ENCODE measurements at places on chromosomes 12 and 14.

- DNase-seq = no peak
Measured at GRCh38 chr14:71606064-71606463, 326.2 kb upstream of the RGS6 start.

GRCh38 chr14:55180434-55180833 lies 11.0 kb downstream of the DLGAP5 start:
- DNase-seq = no peak

DNA sequence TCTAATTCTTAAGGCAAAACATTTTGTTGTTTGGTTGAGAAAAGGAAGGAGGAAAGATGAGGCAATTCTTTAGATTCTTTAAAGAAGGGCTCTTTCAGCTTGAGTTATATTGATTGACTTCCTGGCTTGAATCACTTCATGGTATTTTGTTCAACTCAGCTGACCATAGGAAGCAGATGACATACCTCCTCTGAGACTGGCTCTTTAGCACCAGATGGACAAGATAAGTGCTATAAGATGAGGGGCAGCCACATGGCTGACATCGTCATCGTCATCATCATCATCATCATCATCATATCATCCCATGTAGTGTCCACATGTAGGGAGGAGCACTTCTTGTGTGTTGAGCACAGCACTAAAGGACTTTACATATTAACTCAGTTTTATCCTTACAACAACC lies 81.3 kb downstream of the SSPN start:
- DNase-seq = no peak

- no peak for DNase-seq
Measured at GRCh38 chr12:93667672-93668071, 9.5 kb upstream of the CRADD start.
